ENCODE measurements at places on chromosomes 2 and 18.

- no peak for DNase-seq
Observed at GRCh38 chr2:75545922-75546321, 14.8 kb downstream of the EVA1A start.

DNA sequence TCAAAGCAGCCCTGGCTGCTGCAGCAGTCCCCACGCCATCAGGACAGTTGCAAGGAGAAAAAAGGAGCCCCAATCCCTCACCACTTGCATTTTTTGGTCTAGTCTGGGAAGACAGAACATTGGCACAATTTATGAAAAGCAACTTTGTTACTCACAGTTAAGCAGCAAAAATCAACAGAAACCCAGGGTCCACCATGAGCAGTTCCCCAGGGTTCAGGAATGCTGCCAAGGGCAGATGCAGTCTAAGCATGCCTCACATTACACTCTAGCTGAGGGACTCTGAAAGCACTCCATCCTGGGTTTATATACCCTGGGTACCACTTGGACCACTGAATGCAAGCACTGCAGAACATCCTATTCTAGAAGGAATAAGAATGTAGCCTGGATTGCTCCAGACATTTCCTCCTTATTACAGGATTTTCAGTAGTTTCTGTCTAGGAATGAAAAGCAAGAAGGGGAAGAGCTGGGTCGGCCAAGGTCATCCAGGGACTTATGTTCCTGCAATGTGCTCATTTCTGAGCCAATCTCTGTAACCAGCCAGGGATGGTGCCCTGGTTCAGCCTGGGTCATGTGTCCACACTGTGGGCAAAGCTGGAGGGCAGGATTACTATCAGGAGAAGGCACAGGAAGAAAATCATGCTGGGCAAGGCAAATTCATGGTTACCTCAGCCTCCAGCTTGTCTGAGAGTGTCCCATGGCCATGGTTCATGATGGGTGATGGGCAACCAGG, 19.5 kb upstream of the TMEM163 start:
- DNase-seq = no peak

- no peak for DNase-seq
Observed at GRCh38 chr2:233813236-233814055, 35.3 kb downstream of the MROH2A start.

DNA sequence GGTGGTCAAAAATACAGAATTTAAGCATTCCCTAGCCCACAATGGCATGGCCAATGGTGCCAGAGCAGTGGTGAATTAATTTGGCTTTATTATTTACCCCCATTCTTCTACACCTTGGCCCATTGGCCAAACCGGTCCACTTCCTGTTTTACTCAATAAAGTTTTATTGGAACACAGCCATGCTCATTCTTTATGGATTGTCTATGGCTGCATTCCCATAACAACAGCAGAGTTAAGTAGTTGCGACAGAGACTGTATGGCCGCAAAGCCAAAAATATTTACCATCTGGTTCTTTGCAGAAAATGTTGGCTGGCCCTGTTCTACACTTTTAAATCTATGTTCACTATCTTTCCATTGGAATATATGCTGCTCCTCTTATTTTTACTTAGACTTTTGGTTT, 130.3 kb upstream of the CCDC68 start:
- no peak for DNase-seq

GRCh38 chr2:144948205-144948855, 428.4 kb upstream of the ZEB2 start:
- no peak for DNase-seq

DNA sequence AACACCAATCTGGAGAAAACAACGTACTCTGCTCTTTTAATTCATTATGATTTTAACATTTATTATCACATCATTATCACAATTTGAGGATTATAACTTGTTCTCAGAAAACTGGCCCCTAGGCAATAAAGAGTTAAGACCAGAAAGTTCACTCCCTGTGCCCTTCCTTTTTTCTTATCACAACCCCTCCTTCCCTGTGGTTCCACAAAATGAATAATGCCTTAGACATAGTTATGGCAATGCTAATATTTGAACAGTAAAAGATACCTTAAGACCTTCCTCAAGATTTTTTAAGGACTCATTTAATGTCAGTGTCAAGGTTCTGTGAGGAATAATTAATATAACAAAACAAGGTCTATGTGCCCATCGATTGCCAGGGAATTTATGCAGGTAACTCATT, 596.2 kb downstream of the ARHGAP15 start:
- no peak for DNase-seq

GRCh38 chr2:236768393-236769140, 198.9 kb downstream of the ACKR3 start:
- DNase-seq = no peak

DNA sequence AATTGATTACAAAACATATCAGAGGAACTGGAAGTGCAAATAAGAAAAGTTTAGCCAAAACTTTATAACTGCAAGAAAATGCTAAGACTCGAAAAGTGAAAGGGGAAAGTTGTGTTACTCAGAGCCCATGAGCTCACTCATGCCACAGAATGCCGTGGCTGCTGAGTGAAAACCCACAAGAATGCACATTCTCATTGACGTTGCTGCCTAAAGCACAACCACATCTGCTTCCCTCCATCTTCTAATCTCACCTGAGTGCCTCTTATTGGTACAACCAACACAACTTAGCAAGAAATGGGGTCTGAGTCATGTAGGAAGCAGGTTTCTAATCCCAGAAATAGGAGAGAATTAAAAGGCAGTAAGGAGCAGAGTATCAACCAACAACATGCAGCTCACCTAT, 259.7 kb downstream of the LNPK start:
- DNase-seq = no peak

GRCh38 chr2:15897431-15898098, 42.8 kb upstream of the MYCN start:
- no peak for DNase-seq

DNA sequence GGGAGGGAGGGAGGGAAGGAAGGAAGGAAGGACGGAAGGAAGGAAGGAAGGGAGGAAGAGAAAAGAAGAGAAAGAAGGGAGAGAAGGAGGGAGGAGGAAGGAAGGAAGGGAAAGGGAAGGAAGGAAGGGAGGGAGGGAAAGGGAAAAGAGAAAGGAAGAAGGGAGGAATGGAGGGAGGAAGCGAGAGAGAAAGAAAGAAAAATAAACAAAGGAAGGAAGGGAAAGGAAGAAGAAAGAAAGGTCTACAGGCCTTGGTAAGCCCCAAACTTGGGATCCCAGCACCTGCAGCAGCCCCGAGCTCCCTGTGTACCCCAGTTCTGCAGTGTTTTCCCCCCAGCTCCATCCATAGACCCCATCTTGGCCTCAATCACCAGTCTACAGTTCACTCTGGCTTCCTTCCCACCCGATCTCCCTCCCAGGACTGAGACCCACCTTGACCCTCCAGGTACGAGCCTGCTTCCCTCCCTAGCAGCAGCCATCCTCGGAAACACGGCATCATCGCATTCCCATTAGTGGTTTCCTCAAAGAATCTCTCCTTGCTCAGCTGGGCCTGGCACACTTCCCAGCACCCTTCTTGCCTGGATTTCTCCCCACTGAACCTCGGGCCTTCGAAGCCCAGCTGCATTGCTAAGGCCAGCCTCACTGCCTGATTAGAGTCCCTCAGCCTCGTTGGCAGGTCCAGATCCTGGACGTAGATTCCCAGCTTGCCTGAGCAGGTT, 46.1 kb upstream of the SH3BP4 start:
- no peak for DNase-seq

DNA sequence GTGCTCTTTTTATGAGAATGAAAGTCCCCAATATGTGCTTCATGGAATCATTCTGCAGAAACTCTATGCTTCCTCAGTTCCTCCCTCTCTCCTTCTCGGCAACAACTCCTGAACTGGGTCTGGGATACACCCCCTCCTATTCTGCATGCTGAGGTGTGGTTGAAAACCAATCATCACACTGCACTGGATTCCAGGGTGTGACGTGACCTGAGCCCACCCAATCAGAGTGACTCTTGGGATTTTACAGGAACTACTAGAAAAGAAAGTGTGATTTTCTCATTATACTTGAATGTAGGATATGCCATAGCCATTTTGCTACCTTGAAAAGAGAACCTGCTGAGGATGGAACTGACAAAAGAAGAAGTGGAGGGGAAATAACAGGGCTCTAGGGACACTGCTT, 36.3 kb downstream of the ACVR1 start:
- no peak for DNase-seq

DNA sequence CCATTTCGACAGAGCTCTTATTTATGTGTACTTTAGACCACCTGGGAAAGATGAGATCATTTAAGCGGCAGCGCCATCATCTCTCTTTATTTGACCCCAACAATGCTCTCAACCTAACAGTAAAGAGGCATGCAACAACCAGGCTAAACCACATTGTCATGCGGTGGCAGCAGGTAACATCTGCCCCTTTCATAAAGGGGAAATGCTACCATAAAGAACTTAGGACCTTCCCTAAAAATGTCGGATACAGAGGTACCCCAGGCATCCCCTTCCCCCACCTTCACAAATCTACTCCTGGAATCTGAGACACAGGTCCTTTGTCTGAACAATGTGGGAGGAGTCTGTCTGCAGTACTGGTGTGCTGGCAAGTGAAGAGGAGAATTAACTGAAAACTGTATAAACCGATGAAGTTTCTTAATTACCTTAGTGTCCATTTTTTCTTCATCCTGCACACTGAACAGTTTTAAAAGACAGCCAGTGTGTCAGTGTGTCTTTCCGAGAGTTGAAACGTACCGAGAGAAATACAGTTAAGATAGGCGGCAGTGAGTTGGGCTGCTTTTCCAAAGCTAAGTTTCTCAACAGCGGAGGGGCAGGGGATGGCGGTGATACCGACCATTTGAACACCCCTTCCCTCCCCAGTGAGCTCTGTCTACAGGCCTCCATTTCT, 1.9 kb downstream of the MEX3C start:
- peak; percentile 53 for DNase-seq
